Esophagus squamous epithelium (tissue), 5 donors: ENCODE measurements at places on chromosomes 4 and X.

GRCh38 chr4:122673252-122673651, 52.4 kb upstream of the IL21 start:
- DNase-seq, result no peak

GRCh38 chr4:151676301-151676700, 84.5 kb downstream of the GATB start:
- DNase-seq, result no peak

GRCh38 chrX:110418316-110419235, 59.9 kb downstream of the RTL9 start:
- DNase-seq, result no peak

GRCh38 chrX:73508861-73509260, 54.1 kb upstream of the CHIC1 start:
- no peak for DNase-seq

- no peak for DNase-seq
Observed at GRCh38 chr4:55410431-55410830, 14.7 kb downstream of the TMEM165 start.

DNA sequence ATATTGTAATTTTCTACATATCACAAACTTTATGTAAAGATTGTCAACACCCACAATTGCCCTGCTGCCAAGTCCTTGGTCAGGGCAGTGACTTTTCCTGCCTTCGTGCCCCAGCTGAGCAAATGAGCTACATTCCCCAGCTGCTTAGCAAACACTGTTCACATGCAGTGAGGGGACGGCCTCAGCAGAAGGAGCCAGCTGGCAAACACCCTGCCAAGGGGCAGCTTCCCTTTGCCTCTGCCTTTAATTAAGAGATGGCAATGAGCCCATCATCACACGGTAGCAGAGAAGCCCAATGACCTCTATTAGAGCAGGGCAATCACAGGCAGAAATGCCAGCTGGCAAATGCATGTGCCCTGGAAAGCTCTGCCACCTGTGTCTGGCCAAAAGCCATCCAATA, 253.4 kb downstream of the EPHA5 start:
- DNase-seq, result no peak

GRCh38 chrX:46588263-46588662, 14.7 kb downstream of the CHST7 start:
- no peak for DNase-seq

- no peak for DNase-seq
Observed at GRCh38 chr4:149723065-149723464, 92.6 kb downstream of the IQCM start.

DNA sequence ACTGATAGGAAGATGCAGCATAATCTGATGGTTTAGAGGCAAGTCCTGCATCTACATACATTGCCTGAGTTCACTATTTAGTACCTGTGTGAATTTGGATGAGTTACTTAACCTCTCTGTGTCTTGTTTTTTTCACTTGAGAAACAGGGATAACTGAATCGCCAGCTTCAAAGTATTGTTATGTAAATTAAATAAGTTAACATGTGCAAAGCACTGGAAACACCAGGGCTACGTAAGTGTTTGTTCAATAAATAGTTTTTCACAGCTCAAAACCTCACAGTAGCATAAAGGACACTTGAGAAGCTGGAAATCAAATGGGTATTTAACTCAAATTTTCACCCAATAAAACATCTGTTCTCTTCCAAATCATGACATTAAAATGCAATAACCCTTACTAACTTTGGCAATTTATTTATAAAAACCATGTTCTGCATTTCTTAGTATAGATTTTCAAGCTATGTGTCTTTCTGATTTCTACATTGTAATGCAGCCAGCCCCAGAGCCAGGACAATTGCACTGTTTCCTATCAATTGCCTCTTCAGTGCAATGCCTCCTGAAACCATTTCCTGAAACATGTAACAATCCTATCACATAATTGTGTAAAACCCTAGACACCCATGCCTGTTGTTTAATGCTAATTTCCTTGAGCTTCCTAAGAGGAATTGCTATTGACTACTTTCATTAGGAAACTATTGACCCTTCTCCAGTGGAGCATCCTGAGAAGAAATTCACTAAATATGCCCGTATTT, 177.1 kb downstream of the UNC5C start:
- DNase-seq, result no peak

GRCh38 chrX:68930542-68931317, 101.9 kb downstream of the EFNB1 start:
- no peak for DNase-seq

DNA sequence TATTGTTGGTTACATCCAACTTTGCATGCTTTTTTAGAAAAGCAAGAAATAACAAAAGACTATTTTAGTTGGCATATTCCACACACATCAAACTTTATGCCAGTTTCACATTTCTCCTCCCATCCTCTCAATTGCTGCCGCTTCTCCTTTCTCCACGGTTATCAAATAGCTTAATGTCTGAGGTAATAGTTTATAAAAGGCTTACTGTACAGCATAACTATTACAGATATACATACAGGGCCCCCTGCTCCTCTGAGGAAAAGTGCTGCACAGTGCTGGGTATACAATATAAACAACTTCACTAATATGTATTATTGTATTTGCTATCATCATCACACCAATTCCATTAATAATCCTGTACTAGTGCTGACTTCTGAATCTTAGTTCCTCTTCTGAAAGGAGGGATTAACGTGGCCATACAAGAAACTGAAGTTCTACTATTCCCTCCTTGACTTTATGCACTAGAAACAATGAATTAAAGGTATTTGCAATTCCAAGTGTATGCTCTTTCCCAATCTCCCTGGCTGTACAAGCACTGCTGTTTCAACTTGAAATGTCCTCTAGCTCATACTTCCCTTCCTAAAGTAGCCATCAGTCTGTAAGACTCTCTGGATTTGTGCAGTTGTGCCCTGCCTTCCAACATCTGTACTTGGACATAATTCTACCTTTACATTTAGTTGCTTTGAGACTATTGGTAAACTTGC, 2.5 kb downstream of the CCNI start:
- no peak for DNase-seq

GRCh38 chrX:7446815-7447214, 298.9 kb upstream of the PUDP start:
- no peak for DNase-seq

DNA sequence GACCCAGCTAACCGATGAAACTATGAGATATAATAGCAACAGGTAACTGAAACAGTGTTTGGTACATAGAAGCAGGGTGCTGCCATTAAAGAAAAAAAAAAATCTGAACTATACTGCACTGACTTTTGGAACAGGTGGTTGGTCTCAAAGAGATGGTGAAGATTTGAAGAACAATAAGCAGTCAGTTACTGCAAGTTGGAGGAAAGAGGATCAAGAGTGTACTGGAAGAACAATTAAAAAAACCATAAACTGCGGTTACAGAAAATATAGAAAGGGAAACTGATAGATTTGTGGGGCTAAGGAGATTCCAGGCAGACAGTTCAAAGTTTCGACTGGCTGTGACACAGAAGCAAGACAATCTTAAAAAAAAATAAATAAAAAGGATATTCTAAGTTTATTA, 181.9 kb upstream of the TRAM1L1 start:
- DNase-seq, result no peak

DNA sequence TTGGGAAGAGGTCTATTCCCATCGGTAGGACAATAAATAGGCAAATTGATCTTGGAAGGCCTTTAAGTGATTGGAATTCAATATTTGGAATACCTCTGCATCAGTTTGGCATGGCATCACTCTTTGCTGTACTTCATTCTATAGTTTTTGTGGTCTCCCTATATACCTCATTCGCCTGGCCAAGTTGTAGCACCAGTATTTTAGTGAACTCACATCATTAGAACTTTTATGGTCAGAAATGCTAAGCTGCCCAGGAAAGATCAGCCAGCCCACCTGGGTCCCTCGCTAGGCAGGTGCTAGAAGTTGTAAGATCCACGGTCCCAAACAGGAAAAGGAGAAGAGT, 40.3 kb downstream of the ZCCHC13 start:
- DNase-seq, result no peak
